ENCODE measurements at places on chromosomes 4 and X. TPM values are rescaled to one million over a fixed set of nuclear protein-coding genes. Genes with fewer than 3 reads are reported as not detected.

DNA sequence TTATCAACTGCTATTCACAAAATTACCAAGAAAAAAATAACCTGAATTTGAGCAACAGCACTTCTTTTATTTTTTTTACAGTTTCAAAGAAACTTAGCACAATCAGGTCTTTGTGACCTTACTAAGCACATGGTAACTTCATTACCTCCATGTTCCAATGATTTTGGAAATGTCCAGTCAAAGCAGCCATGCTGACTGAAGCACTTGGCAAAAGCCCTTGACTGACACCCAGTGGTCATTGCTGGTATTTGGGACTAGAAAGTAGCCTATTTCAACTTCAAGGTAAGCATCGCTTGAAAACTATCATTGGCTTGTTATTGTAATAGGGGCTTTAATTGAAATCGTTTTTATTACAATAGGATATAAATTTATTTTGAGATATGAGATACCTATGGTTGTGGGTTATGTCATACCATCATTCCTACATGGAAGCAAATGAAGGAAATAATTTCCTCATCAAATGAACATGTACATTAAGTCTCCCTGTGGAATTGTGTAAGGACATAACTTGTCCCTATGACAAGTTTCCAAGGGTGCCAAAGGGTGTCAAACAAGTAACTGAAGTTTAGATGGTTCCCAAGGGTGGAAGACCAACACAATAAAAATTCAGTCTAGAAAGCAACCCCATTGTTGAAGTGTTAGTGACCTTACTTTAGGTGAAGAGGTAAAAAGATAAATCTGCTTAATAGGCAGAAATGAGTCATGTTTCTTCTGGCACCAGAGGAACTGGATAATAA lies 15.2 kb upstream of the ANXA10 start:
- peak; percentile 59 for ATAC-seq

The SMIM31 gene
- not detected for total RNA-seq

- no peak for ATAC-seq
Observed at GRCh38 chr4:10761903-10762302, 77.3 kb upstream of the CLNK start.

The CYSLTR1 gene
- 0.10 TPM for total RNA-seq

DNA sequence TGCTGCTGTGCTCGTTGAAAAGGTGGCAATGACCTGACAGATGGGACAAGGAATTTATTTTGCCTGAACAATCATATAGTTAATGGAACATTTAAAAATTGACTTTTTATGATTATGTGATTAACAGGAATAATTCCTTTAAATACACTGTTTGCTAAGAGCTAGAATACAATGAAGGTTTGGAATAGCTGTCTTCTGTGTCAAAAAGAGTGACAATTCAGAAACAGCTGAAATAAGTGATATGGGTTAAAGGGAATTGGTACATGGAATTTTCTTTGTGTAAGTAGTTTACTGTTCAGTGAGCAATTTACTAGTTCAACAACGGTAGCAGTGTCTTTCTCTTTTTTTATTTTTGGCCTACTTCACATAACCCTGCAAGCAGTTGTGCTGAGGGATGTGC lies 1083.5 kb upstream of the GRID2 start:
- no peak for ATAC-seq

- ATAC-seq: peak; percentile 36
Observed at GRCh38 chrX:70087857-70088630, 25.8 kb downstream of the OTUD6A start.

DNA sequence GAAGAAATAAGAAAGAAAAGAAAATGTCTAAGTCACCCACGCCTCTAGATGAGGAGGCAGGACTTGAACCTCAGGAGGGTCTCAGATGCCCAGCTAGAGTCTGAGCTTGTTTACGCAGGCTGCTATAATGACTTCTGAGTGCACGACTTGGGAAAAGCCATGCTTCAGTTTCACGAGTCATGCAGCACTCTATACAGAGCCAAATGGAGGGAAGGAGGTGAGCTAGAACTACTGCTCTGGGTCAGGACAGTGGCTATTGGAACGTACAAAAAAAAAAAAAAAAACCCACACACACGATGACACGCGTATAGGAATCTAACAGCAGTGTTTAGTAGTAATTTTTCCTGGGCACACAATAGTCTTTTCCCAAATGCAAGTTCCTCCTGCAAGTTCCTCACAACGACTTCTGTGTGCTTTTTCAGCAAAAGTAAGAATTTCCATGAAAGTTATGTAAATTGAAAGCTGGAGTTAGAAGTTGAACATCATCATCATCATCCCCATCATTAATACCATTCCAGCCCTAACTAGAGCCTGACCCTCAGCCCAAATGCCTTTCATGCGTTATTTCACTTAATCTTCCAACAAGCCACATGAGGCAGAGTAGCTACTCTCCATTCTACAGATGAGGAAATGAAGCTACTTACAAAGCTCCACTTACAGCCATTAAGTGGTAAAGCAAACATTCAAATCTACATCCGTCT lies 36.6 kb downstream of the IRF2 start:
- ATAC-seq: peak; percentile 33

The RBM10 gene
- total RNA-seq: 39.8 TPM

The PNMA5 gene
- 0.18 TPM for total RNA-seq

The TAF7L gene
- total RNA-seq: 0.11 TPM

The CT45A3 gene
- total RNA-seq: not detected

- no peak for ATAC-seq
Observed at GRCh38 chr4:46370531-46370930, 19.4 kb downstream of the GABRA2 start.

DNA sequence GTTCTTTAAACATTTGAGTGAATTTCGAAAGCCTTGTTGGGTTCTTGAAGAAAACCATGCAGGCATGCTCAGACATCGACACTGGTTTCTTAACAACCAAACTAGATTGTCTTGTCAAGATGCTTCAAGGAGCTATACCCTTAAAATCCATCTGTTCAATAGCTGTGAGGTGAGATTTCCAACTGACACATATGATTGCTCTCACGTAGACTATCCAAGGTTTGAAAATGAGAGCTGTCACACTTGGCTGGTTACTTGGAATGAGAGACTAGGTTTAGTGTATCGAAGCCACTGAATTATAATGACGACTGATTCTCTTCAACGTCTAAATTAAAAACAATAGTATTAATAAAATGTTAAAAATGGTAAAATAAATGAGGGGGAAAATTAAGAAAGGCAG lies 2725.5 kb downstream of the ARAP2 start:
- no peak for ATAC-seq
